ENCODE measurements at places on chromosomes 6 and 20.

DNA sequence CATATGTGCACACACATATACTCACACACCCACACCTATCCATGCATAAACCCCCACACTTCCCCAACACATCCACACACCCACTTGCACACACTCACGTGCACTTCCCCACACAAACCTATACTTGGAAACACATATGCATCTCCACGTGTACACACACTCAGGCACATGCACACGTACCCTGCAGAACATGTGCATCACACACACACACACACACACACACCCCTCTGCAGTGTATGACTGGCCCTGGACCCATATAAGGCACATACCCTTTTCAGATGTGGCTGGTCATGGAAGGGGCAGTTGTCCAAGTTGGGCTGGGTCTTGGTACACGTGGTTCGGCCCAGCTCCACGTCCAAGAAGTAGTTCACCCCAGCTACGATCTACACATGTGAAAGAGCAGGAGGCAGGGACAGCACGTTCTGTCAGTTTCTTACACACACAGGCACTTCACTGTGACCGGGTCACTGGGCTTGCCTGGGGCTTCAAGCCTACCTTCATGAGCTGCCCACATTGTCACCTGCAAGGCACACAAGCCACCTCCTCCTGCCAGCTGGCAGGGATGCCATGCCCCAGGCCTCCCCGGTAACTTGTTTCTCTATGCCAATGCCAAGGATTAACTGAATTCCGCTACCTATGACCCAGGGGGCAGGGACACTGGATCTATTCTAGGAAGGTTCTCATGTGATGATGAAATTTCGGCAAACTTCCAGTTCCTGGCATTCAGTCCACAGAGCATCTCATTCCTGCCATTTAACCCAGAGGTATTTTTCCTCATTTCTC, 2.6 kb downstream of the CST3 start:
- DNase-seq: peak; percentile 54

- DNase-seq: no peak
Observed at GRCh38 chr6:134703206-134703605, 246.7 kb downstream of the ALDH8A1 start.

GRCh38 chr20:48291896-48292295, 506.6 kb upstream of the SULF2 start:
- DNase-seq: no peak

GRCh38 chr6:5909721-5910120, 97.0 kb downstream of the NRN1 start:
- DNase-seq: no peak

DNA sequence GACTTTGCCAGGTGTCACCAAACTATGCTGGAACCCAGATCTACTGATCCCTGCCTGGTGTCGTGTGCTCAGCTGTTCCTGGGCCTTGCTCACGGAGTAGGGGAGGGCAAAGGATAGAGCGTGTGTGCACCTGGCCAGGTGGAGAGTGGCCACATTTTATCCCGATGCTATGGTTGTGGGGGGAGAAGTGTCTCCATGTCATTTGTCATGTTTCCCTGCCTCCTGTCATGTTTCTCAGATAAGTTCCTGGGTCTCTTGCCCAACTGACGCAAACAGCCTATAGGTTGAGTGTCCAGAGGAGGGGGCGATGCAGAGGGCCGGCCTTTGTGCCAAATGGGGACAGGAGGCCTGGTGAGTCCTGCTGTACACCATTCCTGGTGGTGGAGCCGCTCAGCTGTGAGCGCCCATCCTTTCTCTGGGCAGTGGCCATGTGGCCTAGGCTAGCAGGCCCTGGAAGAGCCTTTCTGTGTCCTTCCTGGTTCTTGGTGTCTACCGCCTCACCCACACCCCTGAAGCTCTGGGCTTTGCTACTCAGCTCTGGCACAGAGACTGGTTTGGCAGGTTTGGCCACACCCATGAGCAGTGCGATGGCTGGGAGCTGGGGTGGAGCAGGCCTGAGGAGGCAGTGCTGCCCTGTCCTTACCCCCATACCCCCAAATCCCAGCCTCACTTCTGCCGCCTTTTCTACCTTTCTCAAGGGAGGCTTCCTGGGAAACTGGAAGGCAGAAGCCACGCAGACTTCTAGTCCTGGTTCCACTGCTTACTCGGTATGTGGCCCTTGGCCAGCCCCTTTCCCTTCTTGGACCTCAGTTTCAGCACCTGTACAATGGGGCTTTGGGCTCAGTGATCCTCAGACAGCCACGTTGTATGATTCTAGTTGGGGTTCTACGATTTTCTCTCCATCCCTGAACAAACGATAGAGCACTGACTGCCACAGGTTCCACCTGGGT, 32.3 kb upstream of the EPB41L1 start:
- peak; percentile 65 for DNase-seq

- DNase-seq: no peak
Observed at GRCh38 chr6:22322103-22323030, 25.5 kb upstream of the PRL start.

DNA sequence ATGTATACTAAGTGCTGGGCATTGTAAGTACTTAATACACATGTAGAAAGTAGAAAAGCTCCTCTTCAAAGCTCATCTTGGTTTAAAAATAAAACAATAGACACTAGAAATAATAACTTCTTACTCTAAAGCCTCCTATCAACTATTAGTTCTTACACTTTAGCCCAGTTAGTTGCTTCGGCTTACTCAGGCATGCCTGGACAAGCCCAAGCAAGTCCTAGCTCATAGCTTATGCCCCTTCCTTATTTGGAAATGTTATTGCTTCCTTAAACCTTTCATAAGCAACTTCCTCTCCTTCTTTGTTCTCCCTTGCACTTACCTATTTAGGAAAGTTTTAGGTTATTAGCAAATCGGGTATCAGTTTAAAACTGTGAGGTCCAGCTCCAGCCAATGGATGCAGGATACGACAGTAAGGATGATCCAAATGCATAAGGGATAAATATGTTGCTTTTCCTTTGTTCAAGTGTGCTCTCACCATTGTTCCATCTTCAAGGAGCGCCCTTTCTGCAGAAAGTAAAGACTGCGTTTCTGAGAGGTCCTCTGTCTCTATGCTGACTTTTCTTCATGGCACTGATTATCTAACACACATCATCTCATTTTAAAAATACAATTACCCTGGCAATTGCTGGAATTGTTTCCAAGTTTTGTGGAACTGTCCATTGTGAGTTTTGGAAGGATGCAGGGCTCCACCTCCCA, 12.3 kb downstream of the TMEM30A start:
- no peak for DNase-seq

DNA sequence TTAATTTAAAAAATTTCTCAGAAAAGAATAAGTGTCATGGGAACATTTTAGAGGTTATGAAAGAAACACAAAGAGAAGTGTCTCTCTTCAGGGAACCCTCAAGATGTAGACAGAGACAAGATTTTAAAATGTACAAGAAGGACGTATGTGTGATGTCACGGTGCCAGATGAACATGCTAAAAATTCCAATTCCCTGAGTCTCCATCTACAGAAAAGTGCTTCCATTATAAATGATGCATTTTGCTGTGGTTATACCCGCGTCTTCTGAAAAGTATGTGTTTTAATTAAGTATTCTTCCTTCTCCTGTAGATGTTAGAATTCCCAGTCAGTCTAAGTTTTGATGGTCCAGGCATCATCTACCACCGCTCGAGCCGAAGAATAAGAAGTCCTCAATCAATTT, 489.1 kb downstream of the PREX1 start:
- peak; percentile 16 for DNase-seq

GRCh38 chr6:54132587-54132986, 21.3 kb downstream of the MLIP start:
- no peak for DNase-seq

All from trophoblast cell (in vitro differentiated cells and primary cell).